Activated CD4-positive, alpha-beta memory T cell treated with anti-CD3 and anti-CD28 coated beads, Interleukin-2, amount 10 ng/mL, durations not matched to agents 7 days and 5 days (primary cell): ENCODE measurements at places on chromosomes 12 and 14. TPM values are rescaled to one million over a fixed set of nuclear protein-coding genes. Genes with fewer than 3 reads are reported as not detected.

The DHH gene
- total RNA-seq, result 0.20 TPM

The SLC39A2 gene
- not detected for total RNA-seq

The ADCK1 gene
- total RNA-seq, result 2.2 TPM

The TOMM20L gene
- not detected for total RNA-seq

The DCN gene
- total RNA-seq, result not detected

The MSI1 gene
- total RNA-seq, result not detected

The GPR162 gene
- total RNA-seq, result not detected

The ALX1 gene
- not detected for total RNA-seq

The KRT73 gene
- total RNA-seq, result not detected

The SLC5A8 gene
- total RNA-seq, result not detected

The RAN gene
- total RNA-seq, result 936 TPM

The IPO4 gene
- 26.2 TPM for total RNA-seq

The SYT1 gene
- total RNA-seq, result not detected

The KRT2 gene
- not detected for total RNA-seq

The TAS2R7 gene
- total RNA-seq, result not detected

The COX8C gene
- total RNA-seq, result not detected

The RTL1 gene
- not detected for total RNA-seq

The OTUB2 gene
- total RNA-seq, result 7.3 TPM

The GOLT1B gene
- 57.5 TPM for total RNA-seq

The DPPA3 gene
- total RNA-seq, result not detected

The ISM2 gene
- total RNA-seq, result not detected

The FZD10 gene
- total RNA-seq, result not detected

The ITGA7 gene
- total RNA-seq, result 2.0 TPM

The SLIRP gene
- 76.7 TPM for total RNA-seq

The SDSL gene
- total RNA-seq, result not detected

The FAIM2 gene
- total RNA-seq, result 0.78 TPM

The TEX22 gene
- 4.4 TPM for total RNA-seq

The DLST gene
- 106 TPM for total RNA-seq

The CPSF6 gene
- total RNA-seq, result 89.9 TPM

The KLHL33 gene
- total RNA-seq, result 0.05 TPM

The KRT79 gene
- total RNA-seq, result not detected

The SLC17A8 gene
- total RNA-seq, result not detected

The RPL10L gene
- total RNA-seq, result not detected

The SHMT2 gene
- total RNA-seq, result 244 TPM
